CMK (cell line): ENCODE measurements at places on chromosomes 7 and 10.

DNA sequence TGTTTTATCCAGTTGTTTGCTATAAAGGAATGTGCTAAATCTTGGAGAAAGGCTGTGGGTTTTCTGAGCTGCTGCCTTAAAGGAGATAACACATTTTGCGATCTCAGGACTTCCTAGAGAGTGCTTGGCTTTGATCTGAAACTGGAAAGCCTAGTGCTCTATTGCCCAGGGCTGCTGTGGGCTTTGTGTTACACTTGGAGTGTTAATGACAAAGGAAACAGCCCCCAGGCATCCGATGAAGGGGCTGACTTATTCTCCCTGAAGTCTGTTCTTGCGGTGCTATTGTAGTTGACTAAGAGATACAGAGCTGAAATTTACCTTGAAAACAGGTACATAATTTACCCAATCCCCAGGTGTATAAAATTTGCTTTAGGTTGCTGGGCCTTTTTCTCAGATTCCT is 74.5 kb downstream of the SND1 start:
- no peak for DNase-seq

DNA sequence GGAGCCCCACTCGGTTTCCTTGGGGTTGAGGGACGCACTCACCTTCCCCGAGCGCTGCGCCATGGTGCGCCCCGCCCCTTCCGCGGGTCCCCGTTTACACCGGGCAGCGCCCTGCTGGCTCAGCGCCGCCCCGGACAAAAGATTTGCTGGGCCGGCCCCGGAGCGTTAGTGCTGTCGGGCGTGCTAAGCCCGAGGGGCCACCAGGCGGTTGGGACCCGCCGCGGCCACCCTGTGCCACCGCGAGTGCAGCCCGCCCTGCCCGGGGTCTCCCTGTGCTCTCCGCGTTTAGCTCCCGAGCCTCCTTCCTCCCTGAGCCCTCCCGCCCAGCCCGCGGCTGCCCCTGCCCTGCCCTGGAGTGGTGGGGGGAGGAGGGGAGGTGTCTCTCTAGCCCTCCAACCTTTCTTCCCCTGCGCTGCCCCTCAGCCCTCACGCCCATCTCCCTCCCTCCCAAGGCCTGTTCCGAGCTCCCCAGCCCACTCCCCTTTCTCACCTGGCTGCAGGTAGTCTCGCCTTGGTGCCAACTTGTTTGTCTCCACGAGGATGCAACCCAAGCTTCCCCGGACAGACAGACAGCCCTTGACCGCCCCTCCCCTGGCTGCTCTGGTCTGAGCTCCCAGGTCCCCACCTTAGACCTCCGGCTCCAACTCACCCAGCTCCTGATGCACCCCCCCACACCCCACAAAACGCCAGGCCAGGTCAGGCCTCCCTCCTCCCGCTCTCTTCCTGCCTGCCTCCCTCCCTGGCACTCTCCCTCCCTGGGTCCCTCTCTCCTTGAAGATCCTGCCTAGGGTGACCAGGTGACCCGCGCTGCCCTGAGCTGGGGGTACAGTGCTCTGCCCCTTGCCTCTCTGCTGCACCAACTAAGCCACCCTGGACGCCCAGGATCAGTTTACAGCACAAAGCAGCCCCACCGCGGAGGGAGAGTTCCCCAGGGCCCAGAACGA is at the start of gene CRYGN:
Gene CRYGN, minus strand, starts transcription at position 287 of the 944 bp plus-strand sequence. Its CDS starts 224 bp downstream, at position 63.
- DNase-seq = no peak

GRCh38 chr7:112449353-112449752 is 907 bp upstream of the IFRD1 start:
- DNase-seq = no peak

GRCh38 chr10:80474597-80474910 is 20.4 kb downstream of the TSPAN14 start:
- DNase-seq = no peak

DNA sequence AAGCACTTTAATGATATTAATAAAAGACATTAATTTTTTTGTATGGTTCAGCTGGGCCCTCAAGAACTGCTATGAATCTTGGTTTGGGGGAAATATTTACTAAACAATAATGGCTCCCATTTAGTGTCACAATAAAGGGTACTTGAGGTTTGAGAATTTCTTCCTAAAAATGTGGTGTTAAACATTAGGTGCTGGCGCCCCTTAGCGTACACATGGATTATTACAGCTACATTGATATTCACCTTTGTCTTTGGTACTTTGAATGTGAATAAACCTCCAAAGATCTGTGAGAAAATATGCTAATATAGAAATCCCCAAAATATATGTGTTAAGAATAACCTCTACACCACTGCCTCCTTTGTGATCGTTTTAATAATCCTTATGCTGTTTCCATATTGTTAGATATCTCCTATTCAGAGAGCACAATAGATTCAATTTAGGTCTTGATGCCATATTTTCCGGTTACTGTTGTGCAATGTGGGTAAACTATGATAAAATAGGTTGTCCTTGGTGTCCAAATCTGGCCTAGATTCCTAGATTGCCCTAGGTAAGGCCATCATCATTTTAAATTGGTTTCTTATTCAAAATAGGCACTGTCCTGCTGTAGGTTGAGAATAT is 161.8 kb upstream of the CACNA2D1 start:
- peak; percentile 36 for DNase-seq

DNA sequence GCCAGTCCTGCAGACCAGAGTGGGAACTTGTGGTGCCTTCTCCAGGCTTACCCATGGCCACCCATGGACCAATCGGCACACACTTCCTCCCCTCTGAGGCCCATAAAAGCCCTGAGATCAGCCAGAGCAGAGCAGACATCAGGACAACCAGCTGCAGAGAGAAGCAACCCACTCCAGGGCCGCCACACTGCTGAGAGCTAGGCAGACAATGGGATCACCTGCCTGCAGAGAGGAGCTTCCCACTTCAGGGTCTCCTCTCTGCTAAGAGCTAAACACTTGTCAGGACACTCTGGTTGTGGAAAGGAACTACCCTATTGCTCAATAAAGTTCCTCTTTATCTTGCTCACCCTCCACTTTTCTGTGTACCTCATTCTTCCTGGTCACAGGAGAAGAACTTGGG is 34.0 kb downstream of the C7orf25 start:
- no peak for DNase-seq

GRCh38 chr7:51366930-51367613 is 50.5 kb upstream of the COBL start:
- no peak for DNase-seq

DNA sequence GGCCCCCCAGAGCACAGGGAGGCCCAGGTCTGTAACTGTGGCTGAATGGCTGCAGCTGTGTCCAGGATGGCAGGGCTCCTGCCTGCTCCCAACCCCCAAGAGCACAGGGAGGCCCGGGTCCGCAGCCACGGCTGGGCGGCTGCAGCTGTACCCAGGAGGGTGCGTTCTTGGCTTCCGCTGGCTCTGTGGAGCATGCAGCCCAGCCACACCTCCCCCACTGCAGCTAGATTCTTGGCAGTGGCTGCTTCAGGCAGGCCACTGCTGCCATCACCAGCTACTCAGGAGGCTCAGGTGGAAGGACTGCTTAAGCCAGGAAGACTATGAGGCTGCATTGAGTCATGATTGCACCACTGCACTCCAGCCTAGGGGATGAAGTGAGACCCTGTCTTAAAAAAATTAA is 27.9 kb downstream of the C7orf25 start:
- no peak for DNase-seq

GRCh38 chr10:133379152-133379800 is at the start of gene PAOX:
Gene PAOX (plus strand): TSS chr10:133379262. CDS start chr10:133379317, 55 bp downstream.
- DNase-seq = no peak

DNA sequence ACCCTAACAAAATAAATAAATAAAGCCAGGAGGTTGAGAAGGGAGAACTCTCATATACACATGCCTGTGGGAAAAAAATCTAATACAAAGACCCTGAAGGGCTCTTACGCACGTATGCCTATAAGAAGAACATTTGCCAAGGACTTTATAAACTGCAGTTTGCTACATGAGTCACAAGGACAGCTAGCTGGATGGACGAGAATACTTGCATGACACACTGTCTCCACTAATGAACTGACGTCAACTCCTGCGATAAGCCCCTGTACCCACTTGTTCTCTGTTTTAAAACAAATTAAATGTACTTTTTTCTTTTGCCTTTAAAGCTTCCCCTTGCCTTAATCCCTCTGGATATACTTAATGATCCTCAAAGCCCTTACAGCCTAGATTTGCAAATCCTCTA is 374.6 kb upstream of the GHITM start:
- no peak for DNase-seq
